Mesenteric fat pad (tissue), 1 donor: ENCODE measurements at places on chromosomes 13 and 19.

- no peak for DNase-seq
Observed at GRCh38 chr13:99932912-99933311, 38.7 kb downstream of the ZIC5 start.

- no peak for DNase-seq
Observed at GRCh38 chr19:18119717-18120105, 22.1 kb downstream of the MAST3 start.

DNA sequence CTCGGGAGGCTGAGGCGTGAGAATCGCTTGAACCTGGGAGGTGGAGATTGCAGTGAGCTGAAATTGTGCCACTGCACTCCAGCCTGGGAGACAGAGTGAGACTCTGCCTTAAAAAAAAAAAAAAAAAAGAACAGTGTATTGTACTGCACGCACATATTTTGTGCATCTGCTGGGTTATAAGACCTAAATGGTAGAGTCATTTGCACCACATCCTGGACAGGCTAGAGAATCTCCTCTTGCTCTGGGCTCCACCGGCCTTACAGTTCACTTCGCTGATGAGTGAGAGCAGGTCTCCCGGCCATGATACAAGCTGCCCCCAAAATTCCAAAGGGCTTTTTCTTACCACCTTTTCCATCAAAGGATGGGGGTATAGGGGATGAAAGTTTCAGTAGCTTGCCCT is 7.2 kb upstream of the SAE1 start:
- DNase-seq: no peak

- DNase-seq: no peak
Observed at GRCh38 chr13:20860844-20861243, 41.7 kb downstream of the XPO4 start.

DNA sequence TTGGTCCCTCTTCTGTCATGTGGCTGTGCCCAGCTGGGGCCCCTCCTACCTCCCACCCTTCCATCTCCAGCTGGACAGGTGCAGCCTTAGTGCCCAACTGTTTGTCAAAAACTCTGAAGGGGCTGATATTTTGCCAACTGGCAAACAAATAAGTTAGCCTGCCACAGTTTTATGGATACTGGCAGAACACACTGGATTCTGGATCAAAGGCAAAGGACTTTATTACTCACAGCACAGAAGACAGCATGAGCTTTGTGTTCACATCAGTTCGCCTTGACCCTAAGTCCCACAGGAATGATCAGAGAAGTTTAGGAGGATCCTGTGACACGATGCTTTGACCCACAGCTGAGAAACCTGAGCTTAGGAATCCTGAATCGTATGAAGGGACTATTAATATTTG is 16.4 kb downstream of the KLK2 start:
- DNase-seq: no peak

DNA sequence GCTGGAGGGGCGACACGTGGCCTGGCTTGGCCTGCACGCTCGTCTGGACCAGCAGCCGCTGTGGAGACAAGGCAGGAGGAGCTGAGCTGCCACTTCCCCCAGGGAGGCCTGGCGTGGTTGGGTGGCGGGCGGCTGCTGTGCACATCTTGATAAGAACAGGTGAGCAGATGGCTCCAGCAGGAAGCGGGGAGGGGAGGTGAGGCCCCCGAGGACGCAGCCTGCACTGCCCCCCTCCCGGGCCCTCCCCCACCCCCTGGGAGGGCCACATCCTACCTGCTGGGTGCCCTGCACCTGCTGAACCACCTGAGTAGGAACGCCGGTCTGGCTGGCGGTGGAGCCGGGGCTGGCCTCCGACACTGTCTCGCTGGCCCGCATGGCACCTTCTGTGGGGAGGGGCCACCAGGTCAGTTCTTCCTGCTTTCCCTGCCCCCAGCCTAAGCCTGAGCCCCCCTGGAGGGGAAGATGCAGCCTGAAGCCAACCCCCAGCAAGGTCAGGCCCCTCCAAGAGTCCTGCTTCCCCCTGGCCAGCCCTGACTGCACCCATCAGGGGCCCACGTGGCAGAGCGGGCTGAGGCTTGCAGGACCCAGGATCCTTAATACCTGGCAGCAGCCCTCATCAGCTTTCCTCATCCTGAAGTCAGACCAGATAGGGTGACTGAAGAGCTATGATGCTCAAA is 22.8 kb downstream of the RFX1 start:
- no peak for DNase-seq

- DNase-seq: no peak
Observed at GRCh38 chr19:2271234-2272103, 10.5 kb downstream of the PEAK3 start.

GRCh38 chr13:100330662-100331061 is 241.8 kb downstream of the PCCA start:
- DNase-seq: no peak

DNA sequence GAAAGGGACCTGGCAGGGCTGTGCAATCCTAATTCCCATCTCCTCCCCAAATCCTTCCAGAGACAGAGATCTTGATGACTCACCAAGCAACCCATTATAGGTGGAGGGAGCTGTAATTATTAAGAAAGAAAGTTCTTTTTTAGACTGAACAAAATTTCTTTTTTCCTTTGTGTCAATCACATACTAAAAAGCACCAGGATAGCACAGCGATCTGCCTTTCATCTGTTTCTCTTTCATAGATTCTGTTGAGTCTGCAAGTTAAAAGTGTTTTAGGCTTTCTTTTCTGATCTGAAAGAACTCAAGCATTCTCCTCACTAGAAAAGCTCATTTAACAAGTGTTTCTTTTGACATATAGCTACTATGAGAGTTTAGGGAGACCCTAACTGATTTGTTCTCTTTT is 222.8 kb downstream of the DCT start:
- no peak for DNase-seq

- no peak for DNase-seq
Observed at GRCh38 chr13:86725105-86725504, 925.9 kb upstream of the SLITRK6 start.

GRCh38 chr13:92362717-92363116 is 863.9 kb upstream of the GPC6 start:
- DNase-seq: no peak

- no peak for DNase-seq
Observed at GRCh38 chr13:24271231-24271600, 38.2 kb upstream of the C1QTNF9 start.

GRCh38 chr13:75927183-75927669 is 291.1 kb downstream of the LMO7 start:
- no peak for DNase-seq

DNA sequence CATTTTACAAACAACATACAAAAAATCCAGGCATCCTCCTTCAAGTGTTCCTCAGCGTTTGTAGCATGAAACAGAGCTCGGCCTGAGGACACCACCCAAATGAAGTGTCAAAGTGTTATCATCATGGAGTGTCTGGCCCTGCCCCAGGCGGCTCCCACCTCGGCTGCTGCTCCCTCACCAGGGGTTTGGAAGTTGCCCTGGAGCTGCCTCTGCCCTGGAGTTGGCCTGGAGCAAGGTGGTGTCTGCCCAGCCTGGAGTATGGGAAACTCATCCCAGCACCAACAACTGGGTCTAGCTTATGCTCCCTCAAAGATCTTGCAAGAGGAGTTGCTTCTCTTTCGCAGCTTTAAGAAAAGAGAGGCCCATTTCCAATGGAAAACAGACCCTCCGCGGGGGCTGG is 120.4 kb downstream of the FOXO1 start:
- DNase-seq: no peak

GRCh38 chr13:48977973-48978372 is 2.3 kb downstream of the FNDC3A start:
- no peak for DNase-seq

DNA sequence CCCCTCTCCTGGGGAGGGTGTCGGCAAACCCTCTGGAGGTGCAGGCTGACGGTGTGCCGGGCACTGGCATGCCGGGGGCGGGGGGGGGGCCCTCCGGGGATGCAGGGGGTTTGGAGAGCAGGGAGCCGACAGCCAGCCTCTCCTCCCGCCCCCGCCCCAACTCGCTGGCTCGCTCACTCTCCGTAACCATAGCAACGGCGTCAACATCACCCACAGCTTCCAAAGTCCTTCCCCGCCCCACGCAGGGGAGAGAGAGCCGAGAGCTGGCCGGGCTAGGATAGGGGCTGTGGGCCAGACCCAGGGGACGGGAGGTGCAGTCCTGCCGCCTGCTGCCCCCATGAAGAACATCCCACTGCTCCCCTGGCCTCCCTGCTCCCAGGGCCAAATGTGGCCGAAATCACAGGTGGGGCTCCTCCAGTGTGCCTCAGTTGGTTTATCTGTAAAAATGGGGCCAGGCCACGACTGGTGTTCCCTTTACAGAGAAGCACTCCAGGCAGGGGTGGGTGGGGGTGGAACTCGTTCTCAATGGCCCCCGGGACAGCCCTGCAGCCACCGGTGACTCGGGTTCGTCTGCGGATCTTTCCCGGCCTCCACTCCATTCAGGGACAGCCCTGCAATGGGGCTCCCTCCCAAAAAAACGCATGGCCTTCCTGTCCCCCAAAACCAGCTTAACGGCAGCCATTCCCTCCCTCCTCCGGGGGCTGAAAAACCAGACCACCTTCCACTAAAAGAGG is 3.2 kb downstream of the KLF16 start:
- DNase-seq: no peak

DNA sequence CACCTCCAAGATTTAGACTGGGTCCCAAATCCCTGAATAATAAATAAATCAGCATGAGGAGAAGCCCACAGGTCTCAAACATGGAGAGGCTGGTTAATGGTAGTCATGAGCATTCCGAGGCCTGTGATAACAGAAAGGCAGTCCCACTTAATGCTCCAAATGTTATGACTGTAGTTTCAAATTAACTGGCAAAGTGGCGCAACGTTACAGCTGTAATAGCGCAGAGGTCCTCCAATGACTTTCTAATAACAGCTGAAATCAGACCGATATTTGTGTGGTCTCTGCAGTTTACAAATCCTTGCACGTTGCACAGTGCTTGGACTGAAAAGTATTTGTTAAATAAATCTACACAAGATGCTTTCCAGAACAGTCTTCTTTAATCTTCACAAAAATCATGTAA is 141.8 kb downstream of the ABCC4 start:
- DNase-seq: no peak

- DNase-seq: no peak
Observed at GRCh38 chr19:57280962-57281400, 696 bp downstream of the ZNF460 start.

- DNase-seq: no peak
Observed at GRCh38 chr19:23321953-23322549, 71.9 kb upstream of the ZNF724 start.
